ENCODE measurements at places on chromosomes 3 and 15.

GRCh38 chr3:61668317-61668864, 107.0 kb downstream of the PTPRG start:
- no peak for DNase-seq

- DNase-seq = no peak
Observed at GRCh38 chr3:150069633-150070032, 98.9 kb upstream of the PFN2 start.

GRCh38 chr3:49191741-49192140, 20.3 kb downstream of the KLHDC8B start:
- DNase-seq = no peak

GRCh38 chr3:339351-339750, 142.8 kb downstream of the CHL1 start:
- DNase-seq = no peak

- no peak for DNase-seq
Observed at GRCh38 chr3:39178553-39178952, 13.8 kb downstream of the XIRP1 start.

- no peak for DNase-seq
Observed at GRCh38 chr15:58924327-58924726, 9.2 kb downstream of the SLTM start.

All from H54 (cell line).